ENCODE measurements at places on chromosomes 5 and 9.
A peak's percentile ranks its signal among the peaks of the same experiment; 100 is the strongest.

DNA sequence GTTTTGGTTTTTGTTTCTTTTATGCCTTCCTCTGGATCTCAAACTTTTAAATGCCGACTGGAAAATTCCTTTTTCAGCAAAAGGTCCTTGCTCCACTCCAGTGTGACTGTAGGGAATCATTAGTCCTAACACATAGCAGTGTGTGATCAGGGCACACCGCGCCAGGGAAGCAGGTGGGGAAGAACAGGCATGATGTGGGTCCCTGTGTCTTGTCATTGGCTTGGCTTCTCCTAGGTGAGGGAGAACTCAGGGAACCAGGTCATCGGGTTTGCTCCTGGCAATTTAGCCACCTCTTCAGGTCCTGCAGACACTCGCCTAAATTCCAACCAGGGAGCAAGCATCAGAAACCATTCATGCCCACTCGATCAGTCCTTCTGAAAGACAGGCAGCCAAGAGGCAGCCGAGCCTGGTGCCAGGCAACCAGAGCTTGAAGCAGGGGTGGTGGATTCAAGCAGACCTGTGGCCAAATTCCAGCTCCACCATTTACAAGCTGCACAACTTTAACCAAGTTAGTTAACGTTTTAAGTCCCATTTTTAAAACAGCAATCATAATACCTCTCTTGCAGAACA is 514.2 kb downstream of the BNC2 start:
- DNase-seq, result no peak

GRCh38 chr9:136485049-136486045 is 2.5 kb upstream of the SEC16A start:
- peak; percentile 62 for DNase-seq

DNA sequence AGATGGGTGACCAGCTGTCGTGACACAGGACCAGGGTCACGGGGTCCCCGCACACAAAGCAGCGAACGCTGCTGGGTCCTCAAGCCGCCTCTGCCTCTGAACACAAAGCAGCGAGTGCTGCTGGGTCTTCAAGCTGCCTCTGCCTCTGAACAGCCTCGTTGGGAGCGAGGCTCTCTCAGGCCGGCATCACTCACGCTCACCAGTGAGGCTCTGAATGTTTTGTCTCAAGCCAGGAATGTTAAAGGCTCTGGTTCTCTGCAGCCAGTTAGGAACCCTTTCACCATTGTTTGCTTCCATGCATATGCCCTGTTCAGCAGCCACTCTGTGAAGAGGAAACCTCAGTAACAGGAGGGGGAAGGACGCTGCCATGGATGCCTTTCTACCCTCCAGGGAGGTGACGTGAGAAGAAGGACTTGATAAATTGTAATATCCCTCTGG is 82.7 kb upstream of the TAF11L2 start:
- DNase-seq, result no peak

DNA sequence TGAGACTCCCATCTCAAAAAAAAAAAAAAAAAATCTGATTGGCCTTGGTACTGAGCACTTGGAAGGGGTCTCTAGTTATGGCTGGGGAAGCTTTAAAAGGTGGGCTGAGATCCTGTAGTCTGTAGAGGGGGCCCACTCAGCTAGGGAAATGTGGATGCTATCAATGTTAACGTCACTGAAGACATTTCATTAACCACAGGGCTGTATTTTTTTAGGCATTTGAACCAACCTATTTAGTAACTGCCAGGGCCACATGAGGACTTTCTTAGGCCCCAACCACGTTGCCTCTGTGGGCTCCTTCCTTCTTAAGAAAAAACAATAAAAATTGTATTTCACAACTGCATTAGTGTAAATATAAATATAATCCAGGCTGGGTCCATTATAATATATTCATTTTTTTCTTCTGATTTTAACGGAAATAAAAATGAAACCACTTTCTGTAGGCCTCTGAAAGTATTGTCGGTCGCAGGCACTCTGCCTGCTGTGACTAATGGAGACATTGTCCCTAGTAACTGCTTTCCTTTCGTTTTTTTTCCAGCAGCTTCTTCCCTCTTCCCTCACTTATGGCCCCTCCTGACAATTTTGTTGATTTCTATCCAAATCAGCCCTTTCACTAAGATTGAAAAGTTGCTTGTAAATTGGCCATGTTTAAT is 71.6 kb downstream of the GCNT1 start:
- no peak for DNase-seq

DNA sequence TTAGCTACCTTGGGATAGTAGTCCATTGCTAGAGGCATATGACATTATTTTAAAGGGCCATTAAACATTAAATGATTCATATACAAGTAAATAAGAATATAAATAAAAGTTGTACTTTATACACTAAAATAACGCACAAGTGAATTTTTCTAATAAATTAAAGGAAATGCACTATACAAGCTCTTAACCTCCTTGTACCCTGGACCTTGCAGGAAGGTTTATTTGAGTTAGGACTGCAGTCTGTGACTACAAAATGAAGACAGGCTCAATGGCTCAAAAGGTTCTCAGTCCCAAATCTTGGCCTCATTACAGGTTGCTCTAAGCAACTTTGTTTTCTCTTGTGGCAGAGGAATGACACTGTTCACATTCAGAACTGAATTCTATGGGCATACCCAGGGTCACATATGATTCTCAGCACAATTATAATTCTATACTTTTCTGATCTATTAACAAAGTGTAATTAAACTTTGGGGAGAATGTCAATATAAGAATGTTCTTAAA is 34.4 kb downstream of the FEM1C start:
- no peak for DNase-seq

GRCh38 chr5:2642684-2643345 is 108.7 kb downstream of the IRX2 start:
- DNase-seq, result no peak

- no peak for DNase-seq
Observed at GRCh38 chr5:35815089-35815936, 41.4 kb upstream of the IL7R start.

GRCh38 chr5:134948911-134949310 is 18.8 kb upstream of the CATSPER3 start:
- no peak for DNase-seq

DNA sequence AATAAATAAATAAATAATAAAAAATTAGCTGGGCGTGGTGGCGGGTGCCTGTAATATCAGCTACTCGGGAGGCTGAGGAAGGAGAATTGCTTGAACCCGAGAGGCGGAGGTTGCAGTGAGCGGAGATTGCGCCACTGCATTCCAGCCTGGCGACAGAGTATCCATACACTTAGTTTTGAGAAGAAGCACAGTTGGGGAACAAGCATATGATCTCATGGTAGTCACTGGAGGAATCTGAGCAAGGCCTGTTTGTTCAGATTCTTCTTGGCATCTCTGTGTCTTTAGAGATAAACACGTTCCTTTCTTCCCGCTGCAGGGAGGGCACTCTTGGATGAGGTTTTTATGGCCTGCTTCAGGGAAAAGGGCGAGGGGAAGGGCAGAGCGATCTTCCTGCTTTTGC is 15.6 kb upstream of the DENND1A start:
- DNase-seq, result no peak

- no peak for DNase-seq
Observed at GRCh38 chr5:175681045-175681967, 23.4 kb downstream of the HRH2 start.

Measured in stimulated activated CD4-positive, alpha-beta T cell treated with anti-CD3 and anti-CD28 coated beads, Interleukin-1b, Interleukin-23, amount 100 ng/mL, for 1 hour (primary cell).